NCI-H2227 treated with DMSO at 0.1 percent for 48 hours (cell line): ENCODE measurements at places on chromosomes 1 and 21.
A peak's percentile ranks its signal among the peaks of the same experiment; 100 is the strongest.

- no peak for DNase-seq
Observed at GRCh38 chr1:65003316-65003664, 36.9 kb upstream of the JAK1 start.

DNA sequence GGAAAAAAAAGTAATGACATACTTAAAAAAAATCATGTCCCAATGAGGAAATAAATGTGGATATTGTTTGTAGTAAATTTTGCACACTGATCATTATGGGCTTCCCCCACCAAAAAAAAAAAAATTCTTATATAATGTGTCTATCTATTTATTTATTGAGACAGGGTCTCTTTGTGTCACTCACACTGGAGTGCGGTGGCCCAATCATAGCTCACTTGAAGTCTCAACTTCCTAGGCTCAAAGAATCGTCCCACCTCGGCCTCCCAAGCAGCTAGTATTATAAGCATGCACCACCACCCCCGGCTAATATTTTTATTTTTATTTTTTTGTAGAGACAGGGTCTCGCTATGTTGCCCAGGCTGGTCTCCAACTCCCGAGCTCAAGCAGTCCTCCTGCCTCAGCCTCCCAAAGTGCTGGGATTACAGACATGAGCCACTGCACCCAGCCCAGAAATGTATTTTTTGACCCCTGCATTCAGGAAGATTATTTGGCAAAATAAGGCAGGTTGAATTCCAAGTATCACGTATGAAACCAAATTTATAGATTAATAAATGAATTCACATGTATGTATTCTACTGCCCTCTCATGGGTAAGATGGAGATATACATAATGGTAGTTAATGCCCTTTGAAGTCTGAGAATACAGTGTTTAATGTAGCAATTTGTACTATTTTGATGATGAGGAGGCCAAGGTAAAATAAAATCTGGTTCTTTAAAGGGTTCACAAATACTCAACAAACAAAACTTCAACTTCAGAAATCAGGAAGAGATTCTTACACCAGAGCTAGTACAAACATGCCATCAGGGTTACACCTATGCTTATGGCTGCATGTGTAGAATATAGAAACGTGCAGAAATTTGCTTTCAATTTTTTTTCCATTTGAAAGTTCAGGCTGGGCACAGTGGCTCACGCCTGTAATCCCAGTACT is 1.4 kb upstream of the DENND2C start:
- no peak for DNase-seq

- DNase-seq = no peak
Observed at GRCh38 chr1:24351247-24351646, 32.1 kb downstream of the GRHL3 start.

DNA sequence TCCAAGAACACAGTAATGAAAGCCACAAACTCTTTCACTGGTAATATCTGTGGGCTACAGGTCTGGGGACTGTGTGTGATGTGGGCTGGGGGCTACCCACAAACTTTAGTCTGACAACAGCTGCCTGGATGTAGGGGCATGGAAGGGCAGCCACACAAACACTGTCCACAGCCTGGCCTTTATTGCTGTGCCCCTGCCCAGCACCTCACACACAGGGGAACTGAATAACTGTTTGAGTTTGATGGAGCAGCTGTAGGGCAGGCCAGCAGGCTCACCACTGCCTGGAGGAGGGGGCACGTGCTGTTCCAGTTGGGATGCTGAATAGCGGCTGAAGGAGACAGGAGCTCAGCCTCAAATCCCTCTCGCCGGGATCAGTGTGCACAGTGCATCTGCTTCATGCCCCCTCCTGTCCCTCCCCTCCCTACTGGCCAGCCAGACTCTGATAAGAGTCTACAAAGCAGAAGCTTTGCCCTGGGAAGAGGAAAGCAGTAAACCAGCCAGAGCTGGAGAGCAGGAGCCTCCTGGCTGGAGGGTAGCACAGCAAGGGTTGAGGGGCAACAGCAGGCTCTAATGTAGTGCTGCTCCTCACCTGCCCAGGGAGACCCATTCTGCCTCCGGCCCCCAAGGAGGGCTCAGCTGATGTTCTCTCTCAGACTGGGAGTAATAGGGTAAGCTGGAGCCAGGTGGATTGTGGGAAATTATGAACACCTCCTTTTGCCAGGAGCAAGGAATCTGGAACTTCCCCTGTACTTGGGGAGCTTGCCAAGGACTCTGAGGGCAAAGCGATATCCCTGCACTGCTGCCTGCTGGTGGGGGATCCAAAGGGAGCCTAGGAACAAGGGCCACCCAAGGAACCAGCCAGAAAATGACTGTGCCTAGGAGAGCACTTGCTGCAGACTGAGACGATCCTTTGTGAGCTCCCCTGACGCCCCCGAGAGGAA is 70.2 kb upstream of the GOLT1A start:
- DNase-seq = no peak

DNA sequence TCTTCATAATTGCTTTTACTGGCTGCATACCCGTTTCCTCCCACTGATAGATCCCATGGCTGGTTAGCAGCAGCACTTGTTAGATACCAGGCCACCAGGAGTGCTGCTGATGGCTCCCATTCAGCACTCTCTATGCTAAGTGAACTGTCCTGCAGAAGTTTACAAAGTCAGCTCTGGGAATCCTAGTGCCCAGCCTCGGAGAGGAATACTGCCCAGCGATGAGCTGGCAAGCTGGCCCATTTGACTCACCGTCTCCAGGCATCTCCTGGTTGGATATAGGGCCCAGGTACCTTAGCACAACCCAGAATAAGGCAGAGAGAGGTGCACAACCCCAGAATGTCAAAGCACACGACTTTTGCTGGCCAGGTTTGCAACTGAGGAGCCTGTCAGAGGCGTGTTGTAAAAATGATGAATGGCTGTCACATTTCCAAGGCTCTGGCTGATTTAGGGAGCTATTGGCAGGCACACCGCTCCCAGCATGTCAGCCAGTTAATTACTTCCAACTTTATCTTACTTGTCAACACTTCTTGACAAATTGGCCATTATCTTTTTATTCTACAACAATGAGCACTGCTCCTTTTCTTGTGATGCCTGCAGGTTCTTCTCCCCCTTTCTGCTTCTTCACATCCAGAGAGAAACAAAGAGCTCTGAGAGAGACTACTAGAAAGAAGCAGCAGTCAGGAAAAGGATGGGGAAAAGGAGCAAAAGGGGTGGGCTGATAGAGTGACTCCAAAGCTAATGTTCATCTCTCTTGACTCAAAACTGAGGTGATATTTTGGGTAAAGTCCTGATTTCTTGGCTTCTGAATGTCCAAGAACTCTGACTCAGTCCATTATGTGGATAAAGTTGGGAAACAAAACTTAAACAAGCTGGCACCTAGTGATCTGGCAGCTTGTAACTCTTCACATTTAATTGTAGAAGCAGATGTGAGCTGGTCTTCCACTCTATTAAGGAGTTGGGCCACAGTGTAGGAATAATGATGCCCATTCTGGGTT is 10.8 kb upstream of the ANGPTL7 start:
- DNase-seq = peak; percentile 91

DNA sequence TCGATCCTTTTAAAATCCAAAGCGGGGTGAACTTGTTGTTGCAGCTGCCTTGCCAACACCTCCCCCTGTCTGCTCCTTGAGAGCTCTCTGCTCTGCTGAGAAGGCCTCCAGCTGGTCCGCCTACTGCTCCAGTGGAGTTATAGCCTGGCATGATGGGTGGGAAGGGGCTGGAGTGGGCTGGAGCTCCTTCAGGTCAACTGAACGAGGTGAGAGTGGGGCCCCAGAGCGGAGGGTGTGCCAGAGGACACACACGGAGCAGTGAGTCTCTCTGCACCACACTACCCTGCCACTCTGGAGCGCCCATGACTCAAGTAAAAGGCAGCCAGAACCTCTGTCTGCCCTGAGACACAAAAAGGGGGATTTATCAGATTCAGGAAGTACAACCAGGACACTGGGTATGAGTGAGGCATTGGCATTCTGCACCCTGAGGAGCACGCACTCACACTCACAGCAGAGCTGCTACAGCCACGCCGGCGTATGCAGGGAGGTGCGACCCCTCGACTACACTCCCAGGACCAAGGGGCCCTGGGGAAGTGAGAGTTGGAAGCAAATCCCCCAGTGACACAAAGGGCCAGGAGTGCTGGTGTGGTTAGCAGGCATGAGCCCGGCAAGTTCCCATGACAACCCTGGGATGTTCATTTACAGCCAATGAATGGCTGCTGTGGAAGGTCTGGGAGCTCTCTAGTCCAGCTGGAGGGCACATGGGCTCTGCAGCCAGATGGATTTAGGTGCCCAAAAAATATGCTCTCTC is 28.0 kb upstream of the EVA1B start:
- peak; percentile 35 for DNase-seq

DNA sequence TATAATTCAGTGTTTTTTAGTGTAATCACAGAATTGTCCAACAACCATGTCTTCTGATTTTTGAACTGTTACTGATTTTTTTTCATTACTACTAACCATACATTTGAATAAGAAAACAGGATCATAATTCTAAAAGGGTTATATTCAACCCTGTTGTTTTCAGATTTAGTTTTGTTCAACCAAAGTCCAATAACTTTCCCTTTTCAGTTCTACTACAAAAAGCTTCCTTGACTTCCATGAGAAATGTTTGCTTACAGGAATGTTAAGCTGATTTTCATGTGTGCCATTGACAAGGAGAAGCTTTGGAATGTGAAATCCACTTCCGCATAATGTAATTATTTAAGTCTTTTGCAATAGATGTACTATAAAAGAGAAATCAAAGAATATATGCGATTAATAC is 72.0 kb upstream of the ZNF326 start:
- DNase-seq = no peak

DNA sequence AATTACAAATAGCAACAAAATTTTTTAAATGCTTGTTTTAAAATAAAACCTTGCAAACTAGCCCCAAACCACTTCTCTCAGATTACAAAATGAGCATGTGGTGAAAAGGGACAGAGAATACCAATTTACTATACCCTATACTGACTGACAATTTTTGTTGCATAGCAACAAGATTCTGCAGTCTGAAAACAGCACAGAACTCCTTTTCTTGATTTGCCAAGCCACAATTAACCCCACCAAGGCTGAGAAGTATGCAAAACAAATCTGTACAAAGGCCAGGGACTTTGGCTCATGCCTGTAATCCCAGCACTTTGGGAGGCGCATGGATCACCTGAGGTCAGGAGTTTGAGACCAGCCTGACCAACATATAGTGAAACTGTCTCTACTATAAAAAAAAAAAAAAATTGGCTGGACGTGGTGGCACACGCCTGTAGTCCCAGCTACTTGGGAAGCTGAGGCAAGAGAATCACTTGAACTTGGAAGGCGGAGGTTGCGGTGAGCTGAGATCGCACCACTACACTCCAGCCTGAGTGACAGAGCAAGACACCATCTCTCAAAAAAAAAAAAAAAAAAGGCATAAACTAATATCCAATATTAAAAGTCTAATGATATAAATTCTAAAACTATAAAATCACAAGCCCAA is 21.8 kb downstream of the ENAH start:
- peak; percentile 11 for DNase-seq

DNA sequence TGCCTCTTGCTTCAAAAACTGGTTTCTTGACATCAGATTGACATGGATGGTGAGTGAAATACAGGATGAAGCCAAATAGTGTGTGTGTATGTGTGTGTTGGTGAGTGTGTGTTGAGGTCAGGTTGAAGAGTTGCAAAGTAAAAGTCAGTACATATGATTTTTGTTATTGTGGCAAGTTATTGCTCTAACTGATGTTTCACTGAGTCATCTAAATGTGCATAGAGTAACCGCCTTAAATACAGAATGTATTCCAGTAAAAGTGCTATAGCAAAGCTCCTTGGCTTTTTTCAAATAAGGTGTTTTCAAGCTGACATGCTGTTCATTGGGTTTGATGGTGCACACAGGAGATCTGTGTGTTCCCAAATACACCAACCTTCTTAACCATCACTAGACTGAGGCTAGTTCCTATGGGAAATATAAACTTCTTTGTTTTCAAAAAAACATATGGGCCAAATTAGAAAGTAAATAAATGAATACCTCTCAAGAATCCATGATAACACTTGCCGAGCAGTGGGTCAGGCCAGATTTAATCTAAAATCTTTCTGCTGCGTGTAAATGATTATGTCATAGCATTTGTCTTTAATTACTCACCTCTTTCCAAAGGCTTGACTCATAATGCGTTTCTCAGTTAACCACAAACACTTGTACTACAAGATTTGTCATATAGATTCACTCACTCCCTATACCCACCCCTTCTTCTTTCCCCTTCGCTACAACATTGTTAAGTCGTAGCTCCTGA is 151.1 kb downstream of the LYPLAL1 start:
- DNase-seq = no peak

GRCh38 chr21:42630626-42631025 is 22.8 kb upstream of the PDE9A start:
- DNase-seq = no peak

GRCh38 chr1:64759968-64760367 is 15.1 kb downstream of the RAVER2 start:
- DNase-seq = no peak

DNA sequence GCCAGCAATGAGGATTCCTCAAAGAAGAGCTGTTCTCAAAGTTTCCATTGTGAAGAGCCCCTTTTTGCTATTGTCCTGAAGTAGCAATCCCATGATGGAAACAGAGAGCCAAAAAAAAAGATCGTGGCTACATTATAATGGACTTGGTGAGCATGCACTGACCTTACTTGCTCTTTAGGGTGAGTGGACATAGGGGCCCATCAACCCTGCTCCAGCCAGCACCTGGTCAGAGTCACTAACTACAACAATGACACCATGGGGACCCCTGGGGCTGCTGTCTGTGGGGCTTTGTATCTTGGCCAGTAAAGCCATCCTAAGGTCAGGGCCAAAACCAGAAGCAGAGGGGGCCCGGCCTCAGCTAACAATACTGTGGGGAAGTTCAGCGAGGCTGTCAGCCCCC is 30.4 kb upstream of the RAB4A start:
- DNase-seq = no peak

DNA sequence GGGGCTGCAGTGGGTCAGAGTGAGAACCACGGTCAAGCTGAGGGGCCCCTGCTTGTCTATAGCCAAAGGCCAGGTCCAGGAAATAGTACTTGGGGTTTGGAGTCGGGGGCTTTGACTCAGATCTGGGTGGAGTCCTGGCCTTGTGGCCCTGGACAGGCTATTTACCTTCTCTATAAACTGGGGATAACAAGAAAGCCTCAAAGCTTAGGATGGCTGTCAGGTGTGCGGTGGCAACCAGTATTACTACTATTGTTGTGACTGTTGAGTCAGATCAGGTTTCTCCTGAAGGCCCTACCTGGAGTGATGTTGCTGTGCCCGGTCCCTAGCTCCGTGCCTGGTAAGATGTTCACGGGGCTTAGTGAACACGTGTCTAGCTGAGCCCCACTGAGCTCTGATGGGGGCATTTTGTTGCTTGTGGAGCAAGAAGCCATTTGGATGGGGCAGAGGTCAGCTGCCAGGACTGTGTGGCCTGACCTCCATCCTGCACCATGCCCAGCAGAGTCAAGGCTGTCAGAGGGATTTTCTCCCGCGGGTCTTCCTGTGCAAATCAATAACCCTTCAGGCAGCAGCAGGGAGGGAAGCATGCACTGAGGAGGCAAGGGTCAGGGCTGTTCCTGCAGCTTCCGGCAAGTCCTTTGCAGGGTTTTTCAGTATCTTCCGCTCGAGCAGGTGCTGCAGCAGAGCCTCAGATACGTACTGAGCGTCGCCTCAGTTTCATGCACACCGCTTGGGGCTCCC is 170.3 kb downstream of the CAMTA1 start:
- no peak for DNase-seq
